ENCODE measurements at places on chromosomes 12 and 14.
A peak's percentile ranks its signal among the peaks of the same experiment; 100 is the strongest.

GRCh38 chr14:93115821-93116675 is at the start of gene ITPK1:
TSS of gene ITPK1 (minus strand) at chr14:93115925. CDS start at chr14:93115163, 762 bp downstream.
- DNase-seq: peak; percentile 41
- no peaks in the 10 kb centered on the region for H3K36me3 ChIP-seq
- H3K27me3 ChIP-seq: 0 out of 2 replicates have a peak, but pooled peaks cover 2% of the 10 kb centered on the region
- peaks cover 13% of the 10 kb centered on the region for H3K4me1 ChIP-seq
- H3K4me3 ChIP-seq: peak within 1 kb of the TSS; percentile 81

- H3K36me3 ChIP-seq: no peaks in the 10 kb centered on the region
- peaks cover 7% of the 10 kb centered on the region for H3K4me1 ChIP-seq
- DNase-seq: peak; percentile 82
- H3K27ac ChIP-seq: no peak overlapping the region
- no peak overlapping the region for H3K4me3 ChIP-seq
Measured at GRCh38 chr14:73472185-73473114, 14.1 kb upstream of the NUMB start.

GRCh38 chr14:55333711-55334485 is 62.7 kb downstream of the FBXO34 start:
- DNase-seq: peak; percentile 81
- H3K27ac ChIP-seq: peak overlapping the region; percentile 52
- H3K4me1 ChIP-seq: peaks cover 12% of the 10 kb centered on the region
- no peak overlapping the region for H3K4me3 ChIP-seq

DNA sequence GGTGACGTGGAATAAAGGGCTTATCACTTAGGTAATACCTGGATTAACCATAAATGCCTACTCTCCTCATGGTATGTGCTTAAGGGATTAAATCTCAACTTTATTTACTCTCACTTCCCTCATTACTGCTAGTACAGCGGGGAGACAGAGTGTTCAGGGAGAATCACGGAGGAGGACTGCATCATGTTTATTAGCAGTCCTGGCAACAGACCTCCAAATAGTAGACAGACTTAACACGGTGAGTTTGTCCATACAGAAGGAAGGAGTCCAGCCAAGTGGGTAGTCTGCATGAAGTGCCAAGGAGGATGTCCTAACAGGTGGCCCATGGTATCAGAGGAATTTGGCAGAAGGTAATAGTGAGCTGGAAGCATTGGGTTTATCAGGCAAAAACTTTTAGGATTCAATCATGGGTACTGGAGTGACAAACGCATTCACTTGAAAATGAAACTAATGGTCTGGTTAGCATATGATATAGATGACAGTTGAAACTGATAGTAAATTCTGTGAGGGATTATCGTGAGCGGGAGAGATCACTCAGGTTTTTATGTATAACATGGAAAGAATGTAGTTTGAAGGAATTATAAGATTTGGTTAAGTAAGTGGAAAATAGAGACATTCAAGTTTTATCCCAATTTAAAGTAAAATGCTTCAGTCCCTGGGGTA is 471.8 kb downstream of the TMEM117 start:
- H3K27me3 ChIP-seq: no peaks in the 10 kb centered on the region
- no peak for DNase-seq
- no peak overlapping the region for H3K27ac ChIP-seq
- H3K4me3 ChIP-seq: no peak overlapping the region

DNA sequence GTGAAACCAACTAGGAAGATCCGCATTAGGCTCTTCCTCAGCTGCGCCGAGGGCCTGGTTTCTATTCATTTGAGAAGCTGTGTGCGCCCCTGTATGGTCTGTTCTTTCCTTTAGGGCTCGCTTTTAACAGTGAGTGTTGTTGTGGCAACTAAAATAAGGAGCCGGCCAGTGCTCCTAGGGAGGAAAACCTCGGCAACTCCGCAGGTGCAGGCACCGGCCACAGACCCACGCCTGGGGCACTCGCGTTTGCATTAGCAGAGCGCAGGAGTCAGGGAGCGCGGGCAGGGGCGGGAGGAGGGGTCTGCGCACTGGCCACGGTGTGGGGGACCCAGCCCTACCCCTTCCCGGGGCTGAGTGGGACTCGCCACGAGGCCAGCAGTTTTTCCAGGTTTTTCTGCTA is 50.5 kb downstream of the STX2 start:
- no peak for DNase-seq
- H3K27ac ChIP-seq: no peak overlapping the region
- H3K4me1 ChIP-seq: no peaks in the 10 kb centered on the region
- peaks cover 17% of the 10 kb centered on the region for H3K36me3 ChIP-seq

- no peaks in the 10 kb centered on the region for H3K36me3 ChIP-seq
- H3K4me1 ChIP-seq: no peaks in the 10 kb centered on the region
- no peak for DNase-seq
- H3K4me3 ChIP-seq: no peak overlapping the region
- H3K27me3 ChIP-seq: no peaks in the 10 kb centered on the region
Measured at GRCh38 chr12:131112021-131112420, 158.3 kb downstream of the ADGRD1 start.

All from IMR-90 (cell line).